ENCODE measurements at places on chromosomes 2 and 18.

GRCh38 chr2:64548761-64549160 lies 24.6 kb downstream of the AFTPH start:
- no peak for DNase-seq

DNA sequence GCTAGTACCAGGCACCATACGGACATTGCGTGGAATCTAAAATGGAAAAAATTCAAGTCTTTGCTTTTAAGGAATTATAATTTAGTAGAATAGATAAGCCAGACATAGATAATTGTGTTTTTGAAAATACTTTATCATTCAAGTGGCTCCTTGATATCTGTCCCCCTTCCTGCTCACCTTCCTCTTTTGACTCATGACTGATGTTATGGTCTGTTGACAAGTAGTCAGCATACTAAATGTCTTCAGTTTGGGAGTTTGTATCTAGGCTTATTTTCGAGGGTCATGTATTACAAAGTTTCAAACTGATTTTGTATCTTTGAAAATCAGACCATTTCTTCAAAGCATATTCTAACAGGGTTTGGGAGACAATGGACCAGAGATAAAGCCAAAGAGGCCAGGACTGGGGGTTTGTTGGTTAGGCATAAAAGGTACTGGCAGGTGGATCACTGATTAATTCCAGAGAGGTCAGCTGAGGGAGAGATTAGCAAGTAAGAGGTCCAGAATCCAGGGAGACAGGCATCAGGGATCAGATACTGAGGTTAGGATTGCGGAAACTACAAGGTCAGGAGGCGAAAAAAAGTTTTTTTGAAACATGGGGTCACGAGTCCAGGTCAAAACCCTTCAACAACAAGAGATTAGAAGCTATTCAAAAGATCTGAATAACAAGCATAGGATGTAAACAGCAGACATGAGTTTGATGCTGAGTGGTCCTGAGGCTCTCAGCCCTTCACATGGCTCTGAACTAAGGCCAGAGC lies 31.5 kb upstream of the KLHL14 start:
- no peak for DNase-seq

DNA sequence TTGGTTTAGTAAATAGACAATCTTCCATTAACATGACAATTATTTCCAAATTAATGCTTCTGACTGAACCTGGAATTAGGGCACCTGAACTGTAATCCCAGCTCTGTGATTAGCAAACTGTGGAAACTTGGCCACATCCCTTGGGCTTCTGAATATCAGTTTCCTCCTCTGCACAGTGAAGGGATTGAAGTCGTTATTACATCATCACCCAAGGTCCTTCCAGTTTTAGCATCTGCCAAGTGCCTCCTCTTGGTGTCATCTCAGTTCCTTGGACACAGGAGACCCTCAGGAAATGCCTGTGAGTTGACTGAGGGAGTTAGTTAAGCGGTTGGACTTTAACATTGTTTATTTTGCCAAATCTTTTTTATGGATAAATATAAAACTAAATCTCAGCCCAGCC lies 64.8 kb downstream of the MOGAT1 start:
- DNase-seq: no peak

- no peak for DNase-seq
These were observed 258.3 kb downstream of the PRKCE start for GRCh38 chr2:45909677-45910191.

GRCh38 chr2:34892766-34893165 lies 1293.7 kb upstream of the FAM98A start:
- DNase-seq: no peak

- no peak for DNase-seq
These were observed 17.8 kb upstream of the DGKD start for GRCh38 chr2:233336541-233336940.

- no peak for DNase-seq
These were observed 237.7 kb downstream of the ATAD2B start for GRCh38 chr2:23689131-23689700.

DNA sequence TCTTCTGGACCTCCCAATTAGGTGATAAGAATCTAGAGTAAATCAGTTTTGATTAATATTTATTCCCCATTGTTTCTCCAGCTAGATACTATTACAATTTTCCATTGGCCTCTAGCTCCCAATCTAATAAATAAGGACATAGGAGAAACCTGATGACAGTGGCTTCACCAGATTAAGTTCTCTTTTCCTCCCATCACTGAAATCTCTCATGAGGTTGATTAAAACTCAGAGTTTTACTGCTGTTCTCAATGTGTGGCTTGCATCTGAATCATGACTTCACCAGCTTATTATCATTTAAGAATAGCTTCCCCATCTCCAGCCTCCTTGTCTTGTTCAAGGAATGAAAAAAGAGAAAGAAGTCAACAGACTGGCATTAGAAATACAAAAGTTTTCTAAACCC lies 3.9 kb upstream of the CCDC102B start:
- no peak for DNase-seq

DNA sequence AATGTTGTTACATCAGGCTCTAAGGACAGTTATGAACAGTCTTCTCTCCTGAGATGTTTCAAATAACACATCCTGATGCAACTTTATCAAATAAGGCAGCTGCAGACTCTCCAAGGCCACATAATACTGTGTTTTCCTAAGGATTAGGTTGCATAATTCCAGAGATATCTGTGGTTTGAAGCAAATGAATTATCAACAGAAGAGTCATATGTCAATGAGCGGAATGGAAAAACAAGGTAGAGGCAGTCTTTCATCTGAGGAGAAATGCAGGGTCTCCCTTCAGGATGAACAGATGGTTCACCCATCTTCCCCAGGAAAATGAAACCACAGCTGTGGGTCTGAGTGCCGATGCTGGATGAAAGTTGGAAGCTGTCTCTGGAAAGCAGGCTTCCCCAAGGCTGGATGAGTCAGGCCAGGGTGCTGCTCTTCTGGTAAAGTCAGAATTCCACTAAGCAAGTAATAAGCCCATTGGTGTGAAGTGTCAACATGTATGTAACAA lies 22.2 kb downstream of the LYG1 start:
- peak; percentile 63 for DNase-seq

DNA sequence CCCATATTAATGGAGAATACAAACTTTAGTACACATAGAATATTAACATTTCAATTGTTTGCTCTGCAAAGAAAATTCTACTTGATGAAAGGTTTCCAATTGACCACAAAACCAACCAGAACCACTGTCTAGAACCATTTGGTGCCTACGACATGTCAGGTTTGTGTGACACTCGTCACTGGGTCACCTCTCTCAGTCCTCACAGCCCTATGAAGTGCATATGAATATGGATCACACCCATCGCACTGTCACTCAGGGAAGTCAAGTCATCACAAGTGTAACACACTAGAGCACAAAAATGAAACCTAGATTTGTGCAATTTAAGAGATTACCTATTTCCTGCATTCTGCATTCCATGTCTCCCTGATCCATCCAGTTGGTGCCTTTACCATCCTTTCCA lies 43.7 kb downstream of the PTPN2 start:
- no peak for DNase-seq

- no peak for DNase-seq
These were observed 472 bp downstream of the CNOT11 start for GRCh38 chr2:101253013-101253702.

- DNase-seq: no peak
These were observed 7.4 kb upstream of the VRK2 start for GRCh38 chr2:58039170-58039611.

- DNase-seq: no peak
These were observed 12.7 kb upstream of the SMAD4 start for GRCh38 chr18:51017140-51017879.

- no peak for DNase-seq
These were observed at the start of gene CXCR4 for GRCh38 chr2:136117909-136118818. TSS of gene CXCR4 (minus strand) at chr2:136118149. CDS start at chr2:136118060, 89 bp downstream.

DNA sequence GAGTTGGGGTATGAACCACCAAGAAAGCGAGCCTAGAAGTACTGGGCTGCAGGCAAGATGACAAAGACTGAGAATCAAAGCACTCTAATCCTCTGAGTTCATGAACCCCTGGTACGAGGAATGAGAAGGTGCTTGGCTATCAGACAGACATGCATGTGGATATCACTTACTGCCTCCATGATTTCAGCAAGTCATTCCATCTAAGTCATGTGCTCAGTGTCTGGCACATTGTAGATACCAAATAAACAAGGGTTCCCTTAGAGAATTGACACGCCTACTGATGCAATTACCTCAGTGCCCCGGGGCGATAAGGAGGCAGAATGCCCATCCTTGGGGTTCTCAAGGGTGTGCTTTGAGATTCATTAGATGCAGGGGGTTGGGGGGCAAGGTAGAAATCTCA lies 125.6 kb upstream of the PKDCC start:
- no peak for DNase-seq

- no peak for DNase-seq
These were observed 279.8 kb downstream of the CLIP4 start for GRCh38 chr2:29394981-29395350.

DNA sequence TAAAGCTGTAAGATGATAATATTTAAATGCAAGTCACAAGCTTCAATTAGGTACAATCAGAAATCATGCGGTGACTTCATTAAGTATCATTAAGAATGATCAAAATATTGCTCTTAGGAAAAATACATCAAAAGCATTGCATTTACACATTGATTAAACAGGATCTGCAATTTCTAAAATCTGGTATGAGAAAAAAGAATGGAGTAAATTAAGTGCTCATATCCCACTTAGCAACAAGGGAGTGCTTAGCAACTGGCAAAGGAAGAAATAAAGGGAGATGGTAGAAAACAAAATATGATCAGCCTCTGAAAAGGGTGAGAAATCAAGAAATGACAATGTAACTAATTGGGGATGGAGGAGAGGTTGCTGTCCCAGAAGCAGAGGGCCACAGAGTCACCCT lies 1918.2 kb upstream of the PIK3C3 start:
- DNase-seq: no peak

DNA sequence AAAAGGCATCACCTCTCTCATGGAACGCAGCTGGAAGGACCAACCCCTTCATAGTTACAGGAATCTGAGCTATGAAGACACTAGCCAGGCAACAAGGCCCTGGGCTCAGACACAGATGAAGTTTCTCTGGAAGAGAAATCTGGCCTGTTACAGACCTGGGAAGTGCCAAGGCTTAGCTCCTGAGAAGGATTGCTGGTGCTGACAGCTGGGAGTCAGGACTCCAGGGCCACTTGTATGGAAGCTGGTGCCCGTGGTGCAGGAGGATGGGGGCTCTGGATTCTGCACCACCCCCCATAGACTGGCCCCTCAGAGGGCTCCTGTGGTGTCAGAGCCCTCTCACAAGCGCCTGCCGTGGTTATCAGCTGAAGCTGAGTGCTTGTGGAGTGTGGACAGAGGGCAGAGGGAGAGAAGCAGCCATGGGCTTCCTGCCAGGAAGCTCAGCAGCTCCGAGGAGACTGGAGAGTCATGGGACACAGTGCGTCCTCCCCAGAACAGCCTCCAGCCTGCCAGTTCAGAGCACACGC lies 87.3 kb upstream of the LCLAT1 start:
- DNase-seq: no peak

DNA sequence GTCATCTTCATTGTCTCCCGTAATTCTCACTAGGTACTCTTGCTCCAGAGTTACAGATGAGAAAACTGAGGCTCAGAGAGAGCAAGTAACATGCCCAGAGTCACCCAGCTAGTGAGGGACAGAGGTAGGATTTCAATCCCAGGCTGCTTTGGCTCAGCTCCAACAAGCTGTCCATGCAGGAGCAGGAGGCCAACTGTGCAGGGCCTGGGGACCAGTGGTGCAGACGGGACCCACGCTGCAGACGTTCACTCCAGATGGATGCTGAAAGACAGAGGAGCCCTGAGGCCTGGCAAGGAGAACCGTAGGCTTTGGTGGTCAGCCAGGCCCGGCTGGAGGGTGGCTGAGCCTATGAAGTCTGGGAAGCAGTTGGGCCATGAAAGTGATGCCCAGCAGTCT lies 102.6 kb downstream of the MCFD2 start:
- no peak for DNase-seq

DNA sequence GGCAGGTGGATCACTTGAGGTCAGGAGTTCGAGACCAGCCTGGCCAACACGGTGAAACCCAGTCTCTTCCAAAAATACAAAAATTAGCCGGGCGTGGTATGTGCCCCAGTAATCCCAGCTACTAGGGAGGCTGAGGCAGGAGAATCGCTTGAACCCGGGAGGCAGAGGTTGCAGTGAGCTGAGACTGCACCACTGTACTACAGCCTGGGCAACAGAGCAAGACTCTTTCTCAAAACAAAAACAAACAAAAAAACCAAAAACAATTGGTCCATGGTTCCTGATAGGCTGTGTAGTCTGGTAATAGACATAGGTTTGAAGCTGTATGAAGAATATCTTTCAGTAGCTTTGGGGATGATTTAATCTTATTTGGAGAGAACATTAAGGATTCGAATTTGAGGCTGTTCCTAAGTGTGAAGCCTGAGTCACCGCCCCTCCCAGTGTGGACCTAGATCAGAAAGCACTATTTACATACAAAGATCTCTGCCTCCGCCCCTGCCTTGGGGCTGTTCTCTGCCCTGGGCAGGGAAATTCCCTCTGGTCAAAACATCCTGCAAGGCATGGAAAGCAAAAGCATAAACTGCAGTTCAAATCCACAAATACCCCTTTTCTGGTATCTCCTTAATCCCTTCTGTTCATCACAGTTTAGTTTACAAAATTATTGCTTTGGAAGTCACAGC lies 52.8 kb upstream of the PMAIP1 start:
- DNase-seq: no peak

GRCh38 chr2:9623151-9623550 lies 7.6 kb downstream of the YWHAQ start:
- DNase-seq: no peak

GRCh38 chr2:10646153-10646552 lies 43.6 kb downstream of the NOL10 start:
- no peak for DNase-seq

DNA sequence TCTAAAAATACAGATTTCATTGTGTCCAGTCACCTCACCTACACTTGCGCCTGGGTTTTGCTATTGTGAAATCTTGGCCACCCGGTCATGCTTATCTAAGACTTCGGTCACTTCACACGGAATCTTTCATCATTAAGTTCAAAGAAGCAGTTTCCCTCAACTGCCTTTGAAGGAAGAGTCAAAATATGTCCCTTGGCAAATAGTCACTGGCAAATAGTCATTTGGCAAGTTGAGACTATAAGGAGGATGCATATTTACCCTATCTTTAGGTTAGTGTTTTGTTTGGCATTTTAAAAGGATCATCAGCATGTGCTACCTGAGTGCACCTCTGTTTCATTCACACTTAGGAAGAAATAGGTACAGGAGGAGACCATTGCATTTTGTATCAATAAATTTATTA lies 95.9 kb downstream of the FEZ2 start:
- DNase-seq: no peak

DNA sequence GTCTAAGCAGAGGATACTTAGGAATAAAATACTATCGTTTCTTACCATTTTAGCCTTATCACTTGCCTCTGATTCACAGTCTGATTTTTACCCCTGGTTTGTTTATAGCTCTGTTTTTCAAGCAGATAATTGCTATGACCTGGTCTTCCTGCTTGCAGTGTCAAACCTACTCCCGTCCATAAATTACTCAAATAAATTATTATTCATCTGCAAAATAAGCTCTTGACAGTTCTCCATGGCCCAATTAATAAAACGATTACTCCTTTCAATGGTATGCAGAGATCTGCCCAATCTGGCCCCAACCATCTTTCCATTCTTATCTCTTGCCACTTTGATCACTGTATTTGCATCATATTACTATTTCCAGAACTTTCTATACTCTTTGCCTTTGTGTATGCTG lies 354.0 kb downstream of the CCDC85A start:
- no peak for DNase-seq
